ENCODE measurements at places on chromosomes 5 and 9.
A peak's percentile ranks its signal among the peaks of the same experiment; 100 is the strongest.

- DNase-seq = no peak
These were observed 5.4 kb upstream of the GBGT1 start for GRCh38 chr9:133169102-133169501.

DNA sequence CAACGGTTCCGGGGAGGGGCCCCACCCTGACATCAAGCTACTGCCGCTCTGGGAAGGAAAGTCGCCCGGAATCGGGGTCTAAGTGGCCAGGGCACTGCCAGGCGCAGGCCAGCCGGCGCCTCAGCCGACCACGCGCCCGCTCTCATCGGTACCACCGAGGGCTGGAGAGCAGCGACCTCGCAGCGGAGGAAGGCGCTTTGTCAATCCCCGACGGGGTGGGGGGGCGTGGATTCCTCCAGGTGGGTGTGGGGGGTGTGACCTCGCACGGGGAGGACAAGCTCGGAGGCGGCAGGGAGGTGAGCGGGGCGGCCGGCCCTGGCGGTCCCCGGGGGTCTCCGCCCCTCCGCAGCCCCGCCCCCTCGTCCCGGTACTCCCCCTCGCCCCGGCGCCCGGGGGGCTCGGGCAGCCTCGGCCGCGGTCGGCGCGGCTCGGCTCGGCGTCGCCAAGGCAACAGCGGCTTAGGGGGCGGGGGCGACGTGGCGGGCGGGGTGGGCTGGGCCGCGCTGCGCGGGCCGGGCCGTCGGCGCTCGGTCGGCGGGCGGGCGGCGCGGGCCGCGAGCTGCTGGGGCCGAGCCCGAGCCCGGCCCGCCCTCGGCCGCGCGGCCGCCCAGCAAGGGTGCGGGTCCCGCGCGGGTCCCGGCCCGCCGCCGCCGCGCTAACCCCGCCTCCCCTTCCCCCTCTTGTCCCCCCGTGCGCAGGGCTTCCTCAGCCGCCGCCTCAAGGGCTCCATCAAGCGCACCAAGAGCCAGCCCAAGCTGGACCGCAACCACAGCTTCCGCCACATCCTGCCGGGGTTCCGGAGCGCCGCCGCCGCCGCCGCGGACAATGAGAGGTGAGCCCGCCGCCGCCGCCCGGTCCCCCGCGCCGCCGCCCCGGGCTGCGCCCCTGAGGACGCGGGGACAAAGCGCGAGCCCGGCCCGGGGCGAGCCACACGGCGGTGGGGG lies 47.5 kb downstream of the DAB2IP start:
- DNase-seq = no peak

- peak; percentile 27 for DNase-seq
These were observed 1111.8 kb upstream of the ACO1 start for GRCh38 chr9:31272456-31273295.

DNA sequence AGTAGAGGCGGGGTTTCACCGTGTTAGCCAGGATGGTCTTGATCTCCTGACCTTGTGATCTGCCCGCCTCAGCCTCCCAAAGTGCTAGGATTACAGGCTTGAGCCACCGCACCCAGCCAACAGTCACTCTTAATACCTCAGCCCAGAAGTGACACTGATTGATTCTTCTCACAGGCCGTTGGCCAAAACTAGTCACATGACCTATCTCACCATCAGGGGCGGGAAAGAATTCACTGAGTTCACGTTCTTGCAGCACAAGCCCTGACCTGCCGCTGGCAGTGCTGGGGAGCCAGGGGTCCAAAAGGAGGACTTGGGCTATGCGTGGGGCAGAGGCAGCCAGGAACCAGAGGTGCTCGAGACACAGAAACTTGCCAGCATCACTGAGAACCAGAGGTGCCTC lies 55.0 kb upstream of the CPLX2 start:
- no peak for DNase-seq

- no peak for DNase-seq
These were observed 673.2 kb downstream of the CDH18 start for GRCh38 chr5:19314840-19315239.

- no peak for DNase-seq
These were observed 447.4 kb upstream of the TUSC1 start for GRCh38 chr9:26125693-26126092.

GRCh38 chr9:18896531-18897179 lies 136.4 kb downstream of the SAXO1 start:
- DNase-seq = no peak

- DNase-seq = no peak
These were observed 63.2 kb upstream of the RPS23 start for GRCh38 chr5:82341325-82341724.
